AG08396 (cell line): ENCODE measurements at places on chromosomes 4 and X.

DNA sequence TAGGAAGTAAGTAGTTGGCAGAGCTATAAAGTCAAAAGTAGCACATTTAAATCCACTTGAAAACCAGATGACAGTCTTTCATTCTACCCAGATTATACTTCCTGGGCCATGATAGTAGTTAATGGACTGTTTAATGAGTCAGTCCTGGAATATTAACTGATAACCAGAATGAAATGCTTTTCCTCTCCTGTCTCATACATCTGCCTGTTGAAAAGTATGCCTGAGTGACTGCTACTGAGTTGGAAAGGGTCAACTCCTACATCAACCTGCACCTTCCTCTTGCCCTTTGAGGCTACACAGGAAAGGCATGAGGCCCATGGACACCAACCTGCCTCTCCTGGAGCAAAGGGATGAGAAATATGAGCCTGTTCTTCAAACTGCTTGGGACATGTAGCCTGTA, 36.0 kb upstream of the COX7B2 start:
- no peak for DNase-seq

- DNase-seq, result no peak
Measured at GRCh38 chr4:82381235-82381634, 7.4 kb upstream of the HNRNPD start.

GRCh38 chr4:89284828-89285227, 22.8 kb downstream of the GPRIN3 start:
- no peak for DNase-seq

GRCh38 chr4:64341711-64342110, 67.5 kb downstream of the TECRL start:
- DNase-seq, result no peak

- DNase-seq, result peak; percentile 14
Measured at GRCh38 chr4:123244137-123244536, 152.5 kb upstream of the SPRY1 start.

DNA sequence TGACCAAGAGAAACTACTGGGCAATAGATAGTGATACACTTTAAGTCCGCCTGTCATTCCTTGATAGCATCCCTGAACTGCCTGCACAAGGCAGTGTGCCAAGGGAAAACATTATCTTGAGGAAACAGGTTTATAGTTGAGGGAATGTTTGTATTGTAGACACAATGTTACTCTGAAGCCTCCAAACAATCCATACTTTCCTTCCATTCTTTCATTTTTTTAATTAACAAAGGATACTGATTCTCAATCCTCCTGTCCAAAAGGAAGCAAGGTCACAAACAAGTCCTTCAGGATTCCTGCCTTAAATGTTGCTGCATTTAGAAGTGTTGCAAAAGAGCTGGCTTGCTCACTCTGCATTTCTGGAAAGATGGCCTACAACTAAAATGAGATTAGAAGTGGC, 61.7 kb upstream of the PRSS48 start:
- DNase-seq, result no peak

- DNase-seq, result no peak
Measured at GRCh38 chrX:53642337-53642736, 44.2 kb downstream of the HUWE1 start.

DNA sequence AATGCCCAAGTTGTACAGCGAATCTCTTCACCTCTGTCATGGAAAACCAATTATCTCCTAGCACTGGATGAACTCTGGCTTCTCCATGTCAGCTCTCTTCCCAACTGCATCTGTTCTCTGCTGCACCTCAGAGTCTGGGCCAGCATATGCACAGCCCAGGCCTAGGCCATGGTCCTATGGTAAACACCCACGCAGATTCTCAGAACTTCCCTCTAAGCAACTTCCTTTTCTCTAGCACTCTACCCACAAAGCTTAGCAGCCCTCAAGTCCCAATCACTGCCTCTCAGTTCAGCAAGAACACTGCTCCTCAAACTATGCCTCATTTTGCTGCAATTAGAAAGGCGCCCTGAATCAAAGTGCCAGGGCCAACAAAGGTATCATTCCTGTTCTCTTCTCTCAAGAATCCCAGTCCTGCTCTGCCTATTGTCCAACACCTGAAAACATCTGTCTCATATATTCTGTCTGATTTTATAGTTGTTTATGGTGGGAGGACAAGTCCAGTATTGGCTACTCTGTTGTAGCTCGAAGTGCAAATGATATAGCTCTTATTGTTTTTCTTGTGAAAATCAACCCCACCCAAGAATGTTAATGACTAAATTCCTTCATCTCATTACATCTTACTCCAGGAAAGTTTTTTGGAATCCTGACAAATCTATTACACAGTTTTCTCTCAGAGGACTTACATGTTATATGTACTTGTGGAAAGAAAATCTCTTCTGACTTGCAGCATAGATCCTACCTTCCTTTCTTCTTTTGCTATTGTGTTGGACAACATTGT, 85.4 kb downstream of the DCHS2 start:
- no peak for DNase-seq

DNA sequence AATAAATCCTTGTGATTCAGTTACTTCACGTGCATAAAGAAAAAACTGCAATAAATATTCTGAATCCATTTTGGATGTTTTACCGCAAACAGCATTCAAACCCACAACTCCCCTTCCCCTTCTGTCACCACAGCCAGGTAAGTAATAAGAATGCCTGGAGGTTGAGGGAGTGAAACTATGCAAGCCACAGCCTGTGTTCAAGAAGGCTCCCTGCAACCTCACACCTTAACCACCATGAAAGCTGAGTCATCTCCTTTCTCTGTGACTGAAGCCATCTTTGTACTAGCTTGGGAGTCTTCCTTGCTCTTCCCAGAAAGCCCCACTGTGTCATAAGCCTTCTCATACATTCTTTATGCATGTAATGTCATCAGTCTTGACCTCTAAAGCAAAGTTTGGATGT, 297.0 kb upstream of the PUDP start:
- DNase-seq, result no peak

- DNase-seq, result no peak
Measured at GRCh38 chrX:78506248-78506647, 152.9 kb downstream of the RTL3 start.

DNA sequence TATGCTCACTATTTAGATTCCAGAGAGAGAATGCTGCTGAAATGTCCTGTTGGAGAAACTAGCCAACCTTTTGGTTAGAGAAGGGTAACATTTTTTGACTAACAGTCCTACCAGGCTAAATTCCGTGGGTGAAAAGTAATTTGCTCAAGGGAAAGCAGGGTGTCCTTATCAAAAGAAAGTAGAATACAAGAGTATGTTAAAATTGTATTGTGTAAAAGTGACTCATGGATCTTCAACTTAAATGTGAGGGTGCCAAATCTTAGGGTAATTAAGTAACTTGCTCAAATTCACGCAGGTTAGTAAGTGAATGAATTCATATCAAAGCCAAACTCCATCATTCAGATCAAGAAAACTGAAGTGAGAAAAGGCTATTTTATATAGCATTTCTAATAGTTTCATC, 81.7 kb downstream of the PCDH7 start:
- no peak for DNase-seq

- no peak for DNase-seq
Measured at GRCh38 chrX:17098516-17099247, 152.2 kb downstream of the REPS2 start.

GRCh38 chrX:12975670-12975965, 708 bp downstream of the TMSB4X start:
- no peak for DNase-seq

GRCh38 chrX:55867181-55867651, 149.7 kb downstream of the RRAGB start:
- DNase-seq, result no peak
